Ecto neural progenitor cell (in vitro differentiated cells): ENCODE measurements at places on chromosomes 1 and 21.

DNA sequence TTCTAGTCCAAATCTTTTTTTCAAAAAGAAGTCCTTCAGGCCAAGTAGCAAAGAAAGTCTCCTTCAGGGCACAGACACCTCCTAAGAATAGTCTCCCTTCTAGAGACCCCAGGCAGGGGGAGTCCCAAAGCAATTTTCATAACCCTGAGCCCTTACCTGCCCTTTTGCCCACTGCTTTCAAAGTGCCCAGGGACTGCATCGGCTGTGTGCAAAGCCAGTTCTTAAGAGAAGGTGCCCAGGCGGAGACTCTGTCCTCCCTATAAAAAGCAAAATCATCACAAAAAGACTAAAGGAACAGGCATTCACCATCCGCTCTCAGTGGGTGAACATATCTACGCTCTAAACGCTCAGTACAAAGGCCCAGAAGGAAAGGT lies 32.2 kb downstream of the ELK4 start:
- DNase-seq: no peak

DNA sequence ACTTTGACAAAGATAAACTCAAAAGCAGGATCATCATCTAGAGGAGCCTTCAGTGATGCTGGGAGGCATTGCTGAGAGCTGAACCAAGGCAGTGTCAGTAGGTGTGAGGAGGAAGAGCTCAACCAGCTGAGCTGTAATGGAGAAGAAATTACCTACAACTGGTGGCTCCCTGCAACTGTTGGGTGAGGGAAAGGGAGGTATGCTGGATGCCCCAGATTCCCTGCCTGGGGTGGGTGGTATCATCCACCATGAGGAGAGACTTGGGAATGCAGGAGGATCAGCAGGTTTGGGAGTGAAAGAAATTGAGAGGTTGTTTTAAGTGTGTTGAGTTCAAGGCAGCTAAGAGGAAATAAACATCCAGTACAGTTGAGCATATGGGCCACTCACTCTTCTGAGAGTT lies 199.8 kb downstream of the DNM3 start:
- DNase-seq: no peak

GRCh38 chr1:107019166-107019565 lies 37.3 kb upstream of the PRMT6 start:
- DNase-seq: no peak

DNA sequence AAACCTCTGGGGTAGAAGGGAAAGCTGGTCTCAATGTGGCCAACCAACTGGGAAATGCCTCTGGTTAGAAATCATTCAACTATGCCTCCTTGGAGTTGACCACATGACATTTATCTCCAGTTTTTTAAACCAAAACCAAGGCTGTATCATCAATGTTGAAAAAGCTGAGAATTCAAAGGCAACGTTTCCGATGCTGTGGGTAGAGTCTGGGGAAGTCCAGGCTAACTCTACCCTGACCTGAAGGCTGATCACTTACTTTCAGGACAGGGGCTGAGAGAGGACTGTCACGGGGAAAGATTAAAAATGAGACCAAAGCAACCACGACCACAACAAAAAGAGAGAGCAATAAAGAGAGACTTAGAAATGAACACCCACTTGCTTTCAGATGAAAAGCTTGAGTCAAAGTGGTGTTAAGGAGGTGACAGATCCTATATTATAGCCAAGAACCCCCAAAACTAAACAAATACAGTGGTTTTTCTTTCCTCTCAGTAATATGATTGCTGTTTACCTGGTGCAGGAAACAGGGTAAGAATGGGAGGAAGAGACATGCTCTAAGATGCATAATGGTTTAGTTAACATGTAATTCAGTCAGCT lies 90.8 kb upstream of the TNFSF4 start:
- no peak for DNase-seq

DNA sequence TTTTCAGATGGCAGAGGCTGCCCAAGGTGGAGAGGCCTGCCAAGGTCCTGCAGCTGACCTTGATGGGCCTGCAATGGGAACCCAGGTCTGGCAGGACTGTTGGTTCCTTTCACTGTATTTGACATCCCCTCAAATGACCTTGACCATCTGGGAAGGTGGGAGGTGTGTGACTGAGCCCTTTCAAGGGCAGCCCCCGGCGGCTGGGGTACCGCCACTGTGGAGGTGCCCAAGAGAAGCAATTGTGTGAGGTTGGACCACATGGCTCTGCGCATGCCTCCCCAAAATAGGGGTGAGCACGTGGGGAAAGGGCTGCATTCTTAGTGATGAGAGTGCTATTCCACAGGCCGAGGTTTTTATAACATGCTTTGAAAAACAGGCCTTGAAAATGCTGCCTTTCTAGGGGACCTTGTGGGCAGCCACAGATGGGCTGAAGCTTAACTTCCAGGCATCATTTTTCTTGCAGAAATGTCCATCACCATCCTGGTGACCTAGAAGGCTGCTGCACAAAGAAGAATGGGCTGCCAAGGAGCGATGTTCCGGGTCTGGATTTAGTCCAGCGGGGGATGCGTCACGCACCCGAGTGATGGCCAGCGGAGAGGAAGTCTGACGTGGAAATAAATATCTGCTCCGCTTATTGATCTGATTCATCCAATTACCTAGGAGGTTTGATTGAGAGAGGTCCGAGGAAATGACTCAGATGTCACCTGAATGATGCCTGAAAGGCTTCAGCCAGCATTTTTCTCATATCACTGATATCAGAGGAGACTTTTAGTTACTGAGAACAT lies 16.5 kb upstream of the UTS2 start:
- DNase-seq: no peak

- DNase-seq: no peak
Measured at GRCh38 chr1:243291292-243291691, 35.5 kb downstream of the SDCCAG8 start.

DNA sequence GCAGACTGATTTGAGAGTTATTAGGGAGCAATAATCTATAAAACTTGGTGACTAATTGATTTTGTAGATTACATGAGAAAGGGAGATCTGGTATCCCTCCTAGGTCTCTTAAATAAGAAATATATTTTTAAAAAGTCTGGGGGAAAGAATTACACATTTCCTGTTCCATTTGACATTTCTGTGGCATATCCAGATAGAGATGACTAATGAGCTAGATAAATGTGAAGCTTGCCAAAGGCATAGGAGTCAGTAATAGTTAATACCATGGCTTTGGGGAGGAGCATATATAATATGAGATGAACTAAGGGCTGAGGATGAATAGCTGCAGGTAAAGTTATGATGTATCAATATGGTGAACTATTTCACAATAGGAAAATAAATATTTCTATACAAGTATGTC lies 663.7 kb downstream of the PTPRC start:
- DNase-seq: no peak

- no peak for DNase-seq
Measured at GRCh38 chr1:226609836-226610455, 61.4 kb downstream of the STUM start.

- no peak for DNase-seq
Measured at GRCh38 chr1:214476986-214477870, 74.2 kb downstream of the PTPN14 start.

GRCh38 chr1:210541680-210542358 lies 213.1 kb downstream of the HHAT start:
- DNase-seq: no peak

DNA sequence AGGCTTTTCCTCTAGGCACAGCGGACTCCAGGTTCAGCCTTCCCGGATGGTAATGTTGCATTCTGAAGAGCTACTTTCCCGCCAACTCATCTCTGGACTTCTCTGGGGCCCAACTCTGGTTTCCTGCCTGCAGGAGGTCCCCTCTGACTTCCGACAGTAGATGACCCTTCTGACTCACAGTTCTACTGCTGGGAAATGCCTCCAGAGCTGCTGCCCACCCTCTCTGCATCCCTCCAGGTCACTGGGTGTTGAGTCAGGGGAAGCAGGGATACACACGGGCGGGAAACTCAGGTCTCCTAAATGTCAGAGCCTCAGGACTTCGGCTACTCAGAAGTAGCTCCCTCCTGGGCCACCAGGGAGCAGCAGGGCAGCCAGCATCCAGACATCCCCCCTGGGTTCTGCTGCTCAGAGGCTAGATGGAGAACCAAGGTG lies 2.1 kb upstream of the KIF21B start:
- peak; percentile 60 for DNase-seq
